ENCODE measurements at places on chromosomes 1 and 21. TPM values are rescaled to one million over a fixed set of nuclear protein-coding genes. Genes with fewer than 3 reads are reported as not detected.

RASAL2 gene
- total RNA-seq: 18.9 TPM

LRRC7 gene
- not detected for total RNA-seq

CCDC185 gene
- total RNA-seq: not detected

PCAT6 gene
- 2.9 TPM for total RNA-seq

CD1B gene
- total RNA-seq: not detected

ZBTB8A gene
- total RNA-seq: 4.1 TPM

LEFTY1 gene
- 1.5 TPM for total RNA-seq

GUK1 gene
- total RNA-seq: 149 TPM

PALMD gene
- 0.24 TPM for total RNA-seq

TMEM52 gene
- 1.4 TPM for total RNA-seq

LIPI gene
- total RNA-seq: not detected
